ENCODE measurements at places on chromosomes 2 and 18. TPM values are rescaled to one million over a fixed set of nuclear protein-coding genes. Genes with fewer than 3 reads are reported as not detected.

DNA sequence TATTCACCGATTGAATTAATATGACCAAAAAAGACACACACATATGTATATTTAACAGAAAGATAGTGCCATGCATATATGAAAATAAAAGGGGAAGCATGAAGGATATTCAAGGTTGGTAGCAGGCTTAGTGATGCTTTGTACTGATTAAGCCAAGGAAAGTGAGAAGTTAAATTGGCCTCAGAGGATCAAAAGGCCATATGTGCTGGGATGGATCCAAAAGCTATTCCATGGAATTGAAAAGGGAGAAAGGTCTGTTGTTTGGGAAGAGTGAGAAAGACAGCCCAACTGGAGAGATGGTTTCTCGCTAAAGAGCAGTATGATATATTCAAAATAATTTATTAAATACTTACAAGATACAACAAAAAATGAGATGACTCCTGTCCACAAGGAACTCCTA lies 65.9 kb downstream of the INSIG2 start:
- DNase-seq, result no peak

GRCh38 chr2:105255979-105256378 lies 14.4 kb downstream of the GPR45 start:
- no peak for DNase-seq

SH3RF3 gene
- total RNA-seq, result 11.3 TPM

- no peak for DNase-seq
Measured at GRCh38 chr2:46379213-46380037, 82.2 kb downstream of the EPAS1 start.

DNA sequence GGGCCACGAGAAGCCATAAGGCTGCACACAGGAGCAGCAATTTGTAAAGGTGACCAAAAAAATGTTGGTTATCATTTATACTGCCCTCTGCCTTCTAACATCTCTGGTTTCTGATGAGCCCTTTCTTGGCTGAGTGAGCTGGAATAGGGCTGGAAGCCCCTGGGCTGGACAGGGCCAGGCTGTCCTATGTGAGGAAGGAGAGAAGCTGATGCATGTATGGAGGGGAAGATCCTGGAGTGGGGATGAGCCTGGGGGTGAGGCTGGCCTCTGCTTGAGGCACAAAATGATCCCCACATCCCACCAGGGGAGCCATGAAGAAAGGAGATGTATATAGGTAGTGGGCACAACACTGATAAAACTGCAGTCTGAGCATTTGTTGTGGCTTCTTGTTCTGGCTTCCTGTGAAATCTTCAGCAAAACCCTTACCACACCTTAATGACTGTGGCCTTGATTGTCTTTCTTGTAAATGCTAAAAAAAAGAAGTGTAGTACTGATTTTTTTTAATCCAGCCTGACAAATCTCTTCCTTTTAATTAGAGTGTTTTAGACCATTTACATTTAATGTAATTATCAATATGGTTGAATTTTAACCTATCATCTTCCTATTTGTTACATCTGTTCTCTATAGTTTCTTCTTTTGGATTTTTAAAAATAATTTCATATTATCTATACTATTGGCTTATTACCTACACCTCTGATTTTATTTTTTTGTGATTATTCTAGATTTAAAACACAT lies 5.6 kb downstream of the SNED1 start:
- DNase-seq, result no peak

- DNase-seq, result no peak
Measured at GRCh38 chr2:26033270-26033817, 540 bp upstream of the RAB10 start.

DYNAP gene
- not detected for total RNA-seq

DNA sequence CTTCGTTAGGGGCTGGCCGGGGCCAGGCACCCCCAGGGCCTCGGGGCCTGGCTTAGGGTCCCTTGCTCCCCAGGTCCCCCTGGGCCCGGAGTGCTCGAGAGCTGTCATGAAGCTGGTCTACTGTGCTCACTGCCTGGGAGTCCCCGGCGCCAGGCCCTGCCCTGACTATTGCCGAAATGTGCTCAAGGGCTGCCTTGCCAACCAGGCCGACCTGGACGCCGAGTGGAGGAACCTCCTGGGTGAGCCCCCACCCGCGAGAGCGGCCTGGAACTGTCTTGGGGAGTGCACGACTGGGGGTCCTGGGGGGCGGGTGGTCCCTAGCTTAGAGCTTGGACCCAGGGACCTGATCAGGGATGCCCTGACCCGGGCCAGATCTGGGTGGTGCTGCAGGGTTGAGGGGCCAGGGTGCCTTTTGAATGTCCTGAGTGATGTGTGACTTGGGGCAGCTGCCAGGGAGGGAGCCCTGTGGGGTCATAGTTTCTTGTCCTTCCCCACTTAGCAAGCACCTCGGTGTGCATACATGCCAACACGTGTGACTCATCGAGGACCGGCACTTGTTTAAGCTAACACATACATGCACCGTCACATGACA lies 27.9 kb downstream of the GPC1 start:
- DNase-seq, result no peak

DNA sequence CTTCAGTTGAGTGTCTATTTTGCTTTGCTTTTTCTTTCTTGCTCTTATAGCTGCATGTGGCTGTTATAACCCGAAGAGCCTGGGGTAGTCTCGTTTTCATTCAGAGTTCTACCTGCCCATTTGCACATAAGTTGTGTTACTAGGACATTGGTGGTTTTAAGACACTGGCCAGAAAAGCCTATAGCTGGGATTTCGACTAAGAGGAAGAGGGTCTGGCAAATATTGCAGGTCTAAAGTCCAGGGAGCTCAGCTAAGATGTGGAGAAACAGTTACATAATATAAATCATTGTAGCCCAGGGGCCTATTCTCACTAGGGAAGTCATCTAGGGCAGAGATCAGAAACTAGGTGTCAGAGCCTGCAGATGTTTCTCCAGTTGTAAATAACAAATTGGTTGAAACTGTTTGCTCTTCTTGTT lies 120.8 kb downstream of the BABAM2 start:
- DNase-seq, result no peak

TMEM178A gene
- total RNA-seq, result 2.8 TPM

DNA sequence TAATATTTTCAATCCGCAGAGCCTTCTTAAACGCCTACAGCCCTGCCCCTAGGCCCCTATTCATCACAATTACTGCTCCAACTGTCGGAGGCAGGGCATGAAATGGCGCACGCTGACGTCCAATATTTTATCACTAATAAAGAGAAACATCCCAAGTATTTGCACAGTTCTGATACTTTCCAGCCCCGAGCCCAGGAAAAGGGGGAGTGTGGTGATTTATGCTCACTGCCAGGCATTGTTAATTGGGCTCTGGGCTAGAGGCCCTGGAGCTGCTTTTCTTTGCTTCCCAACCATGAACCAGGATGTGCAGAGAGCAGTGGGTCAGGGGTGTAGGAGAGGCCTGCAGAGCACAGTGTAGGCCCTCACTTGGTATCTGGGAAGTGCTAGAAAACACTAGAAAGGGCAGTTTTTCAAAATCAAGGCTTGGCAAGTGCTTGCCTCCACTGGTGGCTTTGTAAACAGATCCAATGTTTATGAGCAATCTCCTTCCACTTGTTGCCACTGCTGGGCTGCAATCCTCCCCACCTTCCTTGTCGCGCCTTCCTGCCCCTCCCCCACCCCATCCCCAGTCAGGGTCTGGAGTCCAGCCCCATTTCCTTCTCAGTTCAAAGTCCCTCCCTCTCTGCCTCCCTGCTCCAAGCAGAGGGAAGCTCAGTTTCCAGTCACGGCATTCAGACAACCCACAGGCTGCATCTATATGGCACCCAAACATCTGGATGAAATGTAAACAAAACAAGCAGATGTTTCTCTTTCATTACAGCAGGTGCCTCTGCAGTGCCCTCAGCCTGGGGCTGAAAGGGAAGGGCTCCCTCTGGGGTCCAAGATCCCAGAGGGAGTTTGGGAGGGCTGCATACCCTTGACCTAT lies 83.9 kb upstream of the PKDCC start:
- DNase-seq, result no peak

COL5A2 gene
- total RNA-seq, result 27.1 TPM

GRCh38 chr2:70516596-70516995 lies 37.0 kb downstream of the TGFA start:
- no peak for DNase-seq

- DNase-seq, result no peak
Measured at GRCh38 chr2:109500910-109501309, 112.9 kb downstream of the SEPTIN10 start.

GRCh38 chr18:77470569-77471413 lies 221.1 kb downstream of the GALR1 start:
- DNase-seq, result no peak

LDLRAD4 gene
- total RNA-seq, result 5.8 TPM

- no peak for DNase-seq
Measured at GRCh38 chr2:9693196-9693491, 62.3 kb upstream of the YWHAQ start.

AQP12B gene
- not detected for total RNA-seq

FZD7 gene
- total RNA-seq, result 14.5 TPM

- peak; percentile 14 for DNase-seq
Measured at GRCh38 chr2:240326246-240326645, 109.2 kb upstream of the GPC1 start.

- DNase-seq, result no peak
Measured at GRCh38 chr2:158315803-158316414, 140.6 kb downstream of the CCDC148 start.

LBX2 gene
- 1.9 TPM for total RNA-seq

- DNase-seq, result no peak
Measured at GRCh38 chr18:26655525-26656430, 107.4 kb upstream of the KCTD1 start.

FKBP1B gene
- 26.0 TPM for total RNA-seq
